ENCODE measurements at places on chromosomes 5 and 9. TPM values are rescaled to one million over a fixed set of nuclear protein-coding genes. Genes with fewer than 3 reads are reported as not detected.

ESM1 gene
- 18.3 TPM for total RNA-seq

DOLPP1 gene
- total RNA-seq: 20.6 TPM

PLAC8L1 gene
- 0.34 TPM for total RNA-seq

INSL6 gene
- total RNA-seq: not detected

MRPL41 gene
- 132 TPM for total RNA-seq

CCL27 gene
- 0.23 TPM for total RNA-seq

CYSRT1 gene
- 0.98 TPM for total RNA-seq

SPATA31A3 gene
- total RNA-seq: 0.05 TPM

SPINK7 gene
- not detected for total RNA-seq

ARL14EPL gene
- 2.3 TPM for total RNA-seq

RNF180 gene
- 3.0 TPM for total RNA-seq

ST8SIA4 gene
- 13.3 TPM for total RNA-seq

GRIN1 gene
- not detected for total RNA-seq

TNFSF15 gene
- not detected for total RNA-seq

OBP2B gene
- not detected for total RNA-seq

C5orf58 gene
- total RNA-seq: 0.58 TPM

PDLIM4 gene
- total RNA-seq: 84.1 TPM

ARHGEF28 gene
- total RNA-seq: 24.4 TPM

MAP1B gene
- 21.7 TPM for total RNA-seq

TMC1 gene
- 0.19 TPM for total RNA-seq

CCDC192 gene
- total RNA-seq: 0.27 TPM

PPP2R2B gene
- total RNA-seq: 0.64 TPM

FAM169A gene
- total RNA-seq: 13.1 TPM

KCNV2 gene
- total RNA-seq: not detected

NTRK2 gene
- total RNA-seq: 0.64 TPM

DNAH5 gene
- 0.30 TPM for total RNA-seq

SPATA31A1 gene
- total RNA-seq: 0.08 TPM

OTP gene
- not detected for total RNA-seq

SLC36A1 gene
- total RNA-seq: 2.8 TPM

LRRC19 gene
- total RNA-seq: not detected

SPATA31D4 gene
- not detected for total RNA-seq

UGT3A1 gene
- total RNA-seq: not detected

MATR3 gene
- total RNA-seq: 244 TPM

PAPPA gene
- 0.30 TPM for total RNA-seq

ENG gene
- total RNA-seq: 14.7 TPM

FOXD4L5 gene
- total RNA-seq: not detected

JAKMIP2 gene
- 2.6 TPM for total RNA-seq

SLC25A2 gene
- total RNA-seq: not detected

PCDHGA8 gene
- total RNA-seq: 1.1 TPM
